Large intestine (tissue), 12 donors: ENCODE measurements at places on chromosomes 13 and 19.

- no peak for DNase-seq
Measured at GRCh38 chr19:1169921-1170885, 3.9 kb downstream of the SBNO2 start.

- DNase-seq, result no peak
Measured at GRCh38 chr13:99671746-99672145, 170.5 kb downstream of the TM9SF2 start.

DNA sequence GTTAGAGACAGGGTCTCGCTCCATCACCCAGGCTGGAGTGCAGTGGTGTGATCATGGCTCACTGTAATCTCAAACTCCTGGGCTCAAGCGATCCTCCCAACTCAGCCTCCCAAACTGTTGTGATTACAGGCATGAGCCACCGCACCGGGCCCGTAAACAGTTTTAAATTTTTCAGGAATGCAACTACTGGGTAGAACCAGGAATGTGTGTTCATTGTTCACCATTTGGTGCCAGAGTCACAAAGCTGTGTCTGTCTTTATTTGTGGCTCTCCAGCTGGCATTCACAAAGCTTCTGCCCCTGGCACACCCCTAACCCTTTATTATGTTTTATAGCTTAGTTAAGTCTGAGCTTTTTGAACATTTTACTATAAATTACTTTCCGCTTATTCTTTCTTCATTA is 19.8 kb upstream of the ACP7 start:
- DNase-seq, result no peak

DNA sequence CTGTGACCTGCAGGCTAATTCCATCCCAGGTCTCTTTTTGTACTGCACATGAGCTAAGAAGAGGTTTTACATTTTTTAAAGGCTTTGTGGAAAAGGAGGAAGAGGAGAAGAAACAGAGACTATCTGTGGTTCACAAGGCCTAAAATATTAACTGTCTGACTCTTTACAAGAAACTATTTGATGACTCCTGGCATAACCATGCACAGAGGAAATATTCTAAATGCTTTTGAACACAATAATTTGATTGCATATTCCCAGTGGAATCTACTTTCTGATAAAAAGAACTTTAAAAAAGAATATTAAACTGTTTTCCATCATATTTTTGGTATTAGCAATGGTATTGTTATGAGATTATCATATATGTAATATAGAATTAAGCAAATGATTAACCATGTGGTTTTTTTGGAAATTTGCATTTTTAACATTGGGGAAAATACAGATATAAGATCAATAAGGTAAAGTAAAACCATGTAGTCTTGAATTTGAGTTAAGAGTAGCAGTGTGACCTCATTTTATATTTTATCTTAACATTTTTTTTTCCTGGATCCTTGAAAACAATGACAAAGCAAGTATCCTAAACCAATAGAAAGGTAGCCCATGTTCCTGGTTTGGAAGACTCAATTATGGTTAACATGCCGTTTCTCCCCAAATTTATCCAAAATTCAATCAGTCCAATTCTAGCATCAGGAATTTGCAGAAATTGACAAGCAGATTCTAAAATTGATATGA is 251.0 kb downstream of the UQCRFS1 start:
- no peak for DNase-seq

- no peak for DNase-seq
Measured at GRCh38 chr13:51818276-51818675, 14.3 kb upstream of the DHRS12 start.

DNA sequence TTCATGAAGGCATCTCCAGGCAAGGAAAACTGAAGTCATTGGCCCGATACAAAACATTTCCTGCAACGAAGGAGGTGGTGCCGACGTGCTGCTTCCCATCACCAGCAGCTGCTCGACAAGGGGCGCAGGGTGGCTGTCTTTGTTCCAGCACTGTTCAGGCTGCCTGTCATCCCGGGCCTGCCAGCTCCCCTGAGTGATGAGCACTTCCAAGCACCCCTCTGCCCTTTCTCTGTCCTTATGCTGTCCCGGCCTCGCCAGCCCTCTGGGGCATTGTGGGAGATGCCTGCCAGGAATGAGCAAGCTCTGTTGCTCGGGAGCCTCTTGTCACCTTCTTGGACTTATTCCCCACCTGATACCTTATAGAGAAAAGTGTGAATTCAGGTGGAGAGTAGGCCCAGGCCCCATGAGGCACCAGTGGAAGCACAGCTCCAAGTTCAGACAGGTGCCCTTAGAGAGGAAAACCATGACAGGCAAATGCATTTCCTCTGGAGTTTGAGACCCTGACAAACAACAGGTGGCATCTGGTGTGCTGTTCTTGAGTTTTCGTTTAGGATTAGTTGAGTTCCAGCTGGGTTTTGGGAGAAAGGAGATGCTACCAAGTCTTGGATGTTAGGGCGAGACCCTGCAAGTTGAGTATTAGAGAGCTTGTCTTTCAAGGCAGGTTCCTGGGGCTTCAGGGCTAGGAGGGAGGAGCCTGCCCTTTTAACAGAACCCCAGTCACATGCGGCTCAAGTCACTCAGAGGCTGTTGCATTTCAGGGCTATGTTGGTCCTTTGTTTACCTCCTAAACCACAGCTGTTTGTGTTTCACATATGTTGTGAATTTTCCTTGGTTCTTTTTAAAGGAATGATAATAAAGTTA is 21.4 kb downstream of the BBC3 start:
- DNase-seq, result no peak

DNA sequence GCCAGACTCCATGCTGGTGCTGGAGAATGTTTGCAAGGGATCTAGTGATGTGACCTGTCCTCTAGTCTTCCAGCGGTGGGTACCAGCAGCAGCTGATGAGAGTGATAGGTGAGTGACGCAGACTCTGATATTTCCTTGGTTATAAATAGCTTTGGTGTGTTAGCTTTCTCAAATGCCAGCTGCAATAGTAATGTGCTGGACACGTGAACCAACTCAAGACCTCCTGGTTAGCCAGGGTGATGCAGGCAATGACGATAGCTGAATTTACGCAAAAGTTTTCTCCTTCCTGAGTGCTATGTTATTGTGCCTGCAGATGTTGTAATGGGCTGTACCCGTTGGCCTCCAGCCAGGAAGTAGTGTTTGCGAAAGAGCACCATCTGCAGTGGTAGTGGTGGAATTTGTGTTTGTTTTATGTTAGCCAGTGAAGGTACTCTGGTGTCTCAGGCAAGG is 129.5 kb downstream of the CYSLTR2 start:
- DNase-seq, result peak; percentile 7

GRCh38 chr19:33225458-33225926 is at the start of gene SLC7A10:
TSS of gene SLC7A10 (minus strand) at chr19:33225850. CDS start at chr19:33225703, 147 bp downstream.
- no peak for DNase-seq

GRCh38 chr19:44925114-44925891 is 10.9 kb downstream of the APOC1 start:
- DNase-seq, result no peak

DNA sequence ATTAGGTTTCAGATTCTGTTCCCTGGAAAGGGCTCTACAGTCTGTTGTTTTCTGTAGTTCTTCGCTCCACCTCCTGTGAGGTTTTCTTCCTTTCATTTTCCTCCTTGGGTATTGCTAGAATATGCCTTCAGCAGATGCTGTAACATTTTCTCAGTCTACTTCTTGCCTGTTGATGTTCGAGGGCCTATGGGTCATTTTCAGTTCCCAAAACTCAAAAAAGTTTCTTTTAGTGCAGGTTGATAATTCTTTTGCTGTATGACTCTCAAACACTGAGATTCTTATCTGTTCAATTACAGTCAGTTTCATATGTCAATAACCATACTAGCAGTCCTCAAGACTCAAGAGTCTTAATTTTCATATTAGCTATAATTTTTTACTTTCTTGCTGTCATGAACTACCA is 268.3 kb downstream of the RFC3 start:
- no peak for DNase-seq

DNA sequence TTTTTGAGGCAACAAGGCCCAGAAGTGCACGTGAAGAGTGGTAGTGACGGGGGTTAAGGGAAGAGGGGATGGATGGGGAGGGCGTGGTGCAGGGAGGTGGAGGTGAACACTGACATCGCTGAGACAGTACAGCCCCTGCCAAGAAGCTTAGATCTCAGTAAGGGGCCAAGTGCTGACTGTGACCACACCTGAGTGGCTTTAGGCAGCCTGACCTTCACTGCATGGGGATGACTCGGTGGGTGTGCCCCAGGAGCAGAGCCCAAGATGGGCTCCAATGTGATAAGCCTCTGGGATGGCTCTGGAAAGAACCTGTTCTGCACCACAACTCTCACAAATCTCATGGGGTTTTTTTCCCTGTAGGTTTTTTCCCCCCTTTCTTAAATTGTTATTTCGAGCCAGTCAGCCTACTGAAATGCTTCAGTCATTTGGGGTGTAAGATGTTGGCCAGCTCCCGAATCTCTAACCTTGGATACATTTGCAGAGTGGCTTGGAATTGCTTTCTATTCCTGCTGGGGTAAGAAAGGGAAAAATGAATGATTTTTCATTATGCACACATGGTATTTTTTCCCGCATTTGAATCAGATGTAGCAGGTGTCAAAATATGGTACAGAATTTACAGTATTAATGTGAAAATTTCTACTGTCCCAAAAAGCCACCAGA is 165.0 kb downstream of the TM9SF2 start:
- no peak for DNase-seq

DNA sequence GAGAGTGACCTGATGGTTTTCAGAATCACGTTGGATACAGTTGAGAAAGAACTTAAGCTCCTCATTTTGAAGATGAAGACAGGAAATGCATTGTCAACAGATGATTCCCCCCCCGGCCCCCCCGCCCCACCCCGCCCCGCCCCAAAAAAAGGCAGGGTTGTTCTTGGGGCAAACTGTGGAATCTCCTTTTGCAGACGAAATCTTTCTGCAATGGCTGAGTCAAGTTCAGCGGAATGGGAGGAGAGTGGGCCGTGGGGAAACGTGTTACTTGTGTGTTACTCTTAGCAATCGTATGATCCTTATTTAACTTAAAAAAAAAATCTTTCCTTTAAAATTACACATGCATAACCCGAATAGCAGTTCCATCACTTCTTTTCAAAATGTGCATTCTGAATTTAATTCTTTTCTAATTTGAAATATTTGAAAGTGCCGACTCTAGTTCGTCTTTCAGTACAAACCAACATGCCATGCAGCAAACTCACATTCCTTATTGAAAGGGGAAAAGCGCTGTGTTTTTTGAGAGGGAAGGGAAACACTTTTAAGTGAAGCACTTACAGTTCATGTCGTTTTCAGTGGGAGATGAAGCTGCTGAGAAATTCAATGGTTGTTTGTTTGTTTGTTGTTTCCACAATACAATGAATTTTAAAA is 348.5 kb upstream of the ARGLU1 start:
- no peak for DNase-seq

DNA sequence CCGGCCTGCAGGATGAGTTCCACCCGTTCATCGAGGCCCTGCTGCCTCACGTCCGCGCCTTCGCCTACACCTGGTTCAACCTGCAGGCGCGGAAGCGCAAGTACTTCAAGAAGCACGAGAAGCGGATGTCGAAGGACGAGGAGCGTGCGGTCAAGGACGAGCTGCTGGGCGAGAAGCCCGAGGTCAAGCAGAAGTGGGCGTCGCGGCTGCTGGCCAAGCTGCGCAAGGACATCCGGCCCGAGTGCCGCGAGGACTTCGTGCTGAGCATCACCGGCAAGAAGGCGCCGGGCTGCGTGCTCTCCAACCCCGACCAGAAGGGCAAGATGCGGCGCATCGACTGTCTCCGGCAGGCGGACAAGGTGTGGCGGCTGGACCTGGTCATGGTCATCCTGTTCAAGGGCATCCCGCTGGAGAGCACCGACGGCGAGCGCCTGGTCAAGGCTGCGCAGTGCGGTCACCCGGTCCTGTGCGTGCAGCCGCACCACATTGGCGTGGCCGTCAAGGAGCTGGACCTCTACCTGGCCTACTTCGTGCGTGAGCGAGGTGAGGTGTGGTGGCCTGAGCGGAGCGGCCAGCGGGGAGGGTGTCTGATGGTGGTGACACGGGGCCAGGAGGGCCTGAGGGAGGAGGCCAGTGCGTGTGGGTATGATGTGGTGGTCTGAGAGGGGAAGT is 15.5 kb downstream of the NFIC start:
- DNase-seq, result no peak

DNA sequence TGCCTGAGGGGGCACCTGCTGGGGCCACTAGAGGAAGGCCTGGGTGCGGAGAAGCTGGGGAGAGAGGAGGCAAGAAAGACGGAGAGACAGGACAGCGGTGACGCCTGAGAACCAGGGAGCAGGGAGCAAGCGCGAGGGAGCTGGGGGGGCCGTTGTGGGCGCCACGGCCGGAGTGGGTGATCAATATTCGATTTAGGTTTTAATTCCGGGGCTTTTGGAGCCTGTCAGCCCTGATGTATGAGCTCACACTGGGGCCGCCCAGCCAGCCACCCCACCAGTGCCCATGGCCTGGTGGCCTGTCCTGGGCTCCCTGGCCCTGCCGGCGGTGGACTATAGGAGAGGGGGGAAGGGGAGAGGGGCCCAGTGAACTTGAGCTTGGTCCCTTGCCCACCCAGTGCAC is 8.7 kb upstream of the ERFL start:
- no peak for DNase-seq
